ENCODE measurements at places on chromosomes 7 and 10.

DNA sequence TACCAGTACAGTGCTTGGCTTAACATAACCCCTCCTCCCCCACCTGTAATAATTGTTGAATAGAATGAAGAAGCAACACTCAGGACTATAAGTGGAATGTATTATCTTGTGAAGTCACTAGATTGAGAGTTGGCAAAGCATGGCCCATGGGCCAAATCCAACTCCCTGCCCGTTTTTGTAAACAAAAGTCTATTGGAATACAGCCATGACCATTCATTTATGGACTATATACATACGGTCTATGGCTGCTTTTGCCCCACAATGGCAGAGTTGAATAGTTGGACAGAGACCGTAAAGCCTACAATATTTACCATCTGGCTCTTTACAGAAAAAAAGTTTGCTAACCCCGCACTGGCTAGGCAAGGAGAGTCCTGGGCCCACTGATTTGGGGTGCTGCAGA is 48.1 kb upstream of the CYCS start:
- no peak for DNase-seq

GRCh38 chr10:100291356-100291755 is 4.9 kb upstream of the BLOC1S2 start:
- DNase-seq, result peak; percentile 92

DNA sequence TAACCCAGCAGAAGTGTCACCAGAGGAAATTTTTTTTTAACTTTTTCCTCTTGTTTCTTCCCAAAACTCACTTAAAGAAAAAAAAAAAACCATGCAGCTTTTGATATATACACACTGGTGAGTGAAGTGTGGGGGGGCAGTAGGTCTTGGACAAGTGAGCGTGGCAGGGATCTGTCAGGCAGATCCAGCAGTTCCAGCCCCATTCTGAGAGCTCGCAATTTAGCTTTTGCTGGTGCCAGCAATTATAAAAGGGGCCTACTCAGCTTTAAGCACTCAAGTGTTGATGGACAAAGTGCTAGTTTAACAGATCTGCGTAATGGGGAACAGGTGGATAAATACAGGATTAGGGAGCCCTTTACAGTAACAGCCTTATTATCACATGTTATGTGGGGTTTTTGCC is 619.2 kb upstream of the GALNT17 start:
- no peak for DNase-seq

- DNase-seq, result no peak
These were observed 16.7 kb upstream of the SUN1 start for GRCh38 chr7:815284-816216.

DNA sequence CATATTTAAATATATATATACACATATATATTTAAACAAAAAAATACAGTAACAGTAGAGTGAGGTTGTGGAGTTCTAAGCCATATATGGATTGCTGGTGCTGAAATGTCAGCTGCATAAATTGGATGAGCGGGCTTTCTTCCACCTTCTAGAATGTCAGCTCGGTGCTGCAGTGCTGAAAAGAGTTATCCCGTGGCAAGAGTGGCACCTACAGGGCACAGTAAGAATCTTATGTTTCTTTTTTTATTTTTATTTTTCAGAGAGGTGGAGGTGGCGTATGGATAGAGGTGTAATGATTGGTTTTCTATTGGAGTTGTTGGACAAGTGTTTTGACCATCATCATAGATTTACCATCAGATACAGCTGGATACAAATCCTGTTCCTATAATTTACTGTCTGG is 86.2 kb upstream of the DYNC1I1 start:
- DNase-seq, result peak; percentile 62

DNA sequence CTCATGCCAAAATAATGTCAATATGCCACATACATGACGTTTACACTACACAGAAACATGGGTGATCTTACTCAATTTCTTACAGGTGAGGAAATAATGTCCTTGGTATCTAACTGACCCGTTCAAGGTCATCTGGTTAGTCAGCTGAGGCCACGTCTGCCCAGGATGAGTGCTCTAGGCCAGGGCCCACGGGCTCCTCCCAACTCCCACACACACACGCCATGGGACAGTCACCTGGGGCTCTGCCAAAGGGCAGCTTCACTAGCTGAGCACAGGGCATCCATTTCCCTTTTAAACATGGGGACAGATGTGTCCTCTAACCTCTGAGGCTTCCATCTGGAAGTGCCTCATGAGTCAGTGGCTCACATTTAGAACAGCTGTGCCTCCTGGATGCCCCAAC is 123.9 kb downstream of the TNS3 start:
- DNase-seq, result peak; percentile 91

- no peak for DNase-seq
These were observed 324.9 kb upstream of the POT1 start for GRCh38 chr7:125254566-125254965.

DNA sequence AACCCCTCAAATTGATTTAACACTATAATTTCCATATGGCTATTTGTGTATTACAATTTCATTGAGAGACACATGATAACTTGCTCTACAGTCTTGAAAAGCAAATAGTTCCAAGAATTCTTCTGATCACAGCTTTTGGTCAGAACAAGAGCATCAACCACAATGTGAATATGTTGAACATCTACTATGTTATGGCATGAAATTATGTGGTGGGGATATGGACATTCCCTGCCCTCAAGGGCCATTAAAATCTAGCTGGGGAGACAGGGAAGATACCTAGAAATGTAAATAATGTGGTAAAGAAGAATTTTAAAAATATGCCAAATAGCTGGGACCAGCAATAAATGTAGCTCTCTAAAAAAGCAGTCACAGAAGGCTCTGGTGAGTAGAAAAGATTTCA is 262.2 kb downstream of the FZD1 start:
- no peak for DNase-seq

DNA sequence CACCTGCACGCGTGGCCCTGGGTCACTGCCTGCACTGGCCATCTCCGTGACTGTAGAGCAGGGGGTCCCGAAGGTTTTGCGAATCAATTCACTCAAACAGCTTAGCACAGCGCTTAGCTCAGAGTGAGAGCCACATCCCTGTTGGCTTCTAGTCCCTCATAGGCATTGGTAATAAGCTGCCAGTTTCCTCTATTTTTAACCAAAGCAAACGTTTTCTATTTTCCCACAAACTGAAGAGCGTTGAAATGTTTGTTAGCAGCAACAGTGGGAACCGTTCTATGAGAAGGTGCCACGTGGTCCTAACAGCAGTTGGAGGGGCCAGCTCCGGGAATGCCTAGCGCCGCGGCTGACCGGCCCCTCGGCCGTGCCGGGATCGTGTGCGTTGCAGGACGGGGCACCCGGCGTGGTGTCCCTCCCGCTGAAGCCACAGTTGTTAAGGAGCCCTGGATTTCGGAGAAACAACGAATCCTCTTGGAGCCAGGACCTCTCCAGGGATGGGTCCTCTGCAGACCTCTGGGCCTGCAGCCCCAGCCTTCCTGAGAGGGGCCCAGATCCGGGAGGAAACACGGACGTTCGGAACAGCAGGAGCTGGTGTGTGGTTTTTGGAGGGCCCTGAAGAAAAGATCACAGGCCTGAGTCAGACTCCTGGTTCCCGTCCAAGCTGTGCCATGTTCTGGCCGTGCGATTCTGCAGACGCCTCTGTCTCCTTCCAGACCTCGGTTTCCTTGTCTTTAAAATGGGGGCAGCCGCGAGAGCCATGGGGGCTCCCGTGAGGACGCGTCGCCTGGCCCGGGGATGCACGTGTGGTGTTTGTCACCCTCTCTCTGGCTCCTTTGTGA is 40.3 kb downstream of the FAM20C start:
- no peak for DNase-seq

DNA sequence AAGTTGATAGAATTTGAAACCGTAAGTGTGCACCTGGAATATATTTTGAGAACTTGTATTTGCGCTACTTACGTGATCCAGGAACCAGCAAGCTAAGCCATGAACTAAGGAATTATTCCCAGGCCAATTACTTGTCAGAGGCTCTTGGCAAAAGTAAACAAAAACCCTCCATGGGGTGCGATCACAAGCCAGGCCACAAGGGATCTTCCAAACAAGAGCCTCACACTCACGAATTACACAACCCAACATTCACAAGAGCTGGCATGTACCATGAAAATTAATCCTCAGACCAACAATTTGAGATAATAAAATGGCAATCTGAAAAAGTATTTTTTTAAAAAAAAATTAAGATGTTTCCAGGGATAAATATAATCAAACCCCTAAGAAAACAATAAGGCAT is 467.0 kb upstream of the AKR1E2 start:
- DNase-seq, result no peak

- DNase-seq, result peak; percentile 32
These were observed 28.6 kb downstream of the KCNH2 start for GRCh38 chr7:150949564-150949963.

DNA sequence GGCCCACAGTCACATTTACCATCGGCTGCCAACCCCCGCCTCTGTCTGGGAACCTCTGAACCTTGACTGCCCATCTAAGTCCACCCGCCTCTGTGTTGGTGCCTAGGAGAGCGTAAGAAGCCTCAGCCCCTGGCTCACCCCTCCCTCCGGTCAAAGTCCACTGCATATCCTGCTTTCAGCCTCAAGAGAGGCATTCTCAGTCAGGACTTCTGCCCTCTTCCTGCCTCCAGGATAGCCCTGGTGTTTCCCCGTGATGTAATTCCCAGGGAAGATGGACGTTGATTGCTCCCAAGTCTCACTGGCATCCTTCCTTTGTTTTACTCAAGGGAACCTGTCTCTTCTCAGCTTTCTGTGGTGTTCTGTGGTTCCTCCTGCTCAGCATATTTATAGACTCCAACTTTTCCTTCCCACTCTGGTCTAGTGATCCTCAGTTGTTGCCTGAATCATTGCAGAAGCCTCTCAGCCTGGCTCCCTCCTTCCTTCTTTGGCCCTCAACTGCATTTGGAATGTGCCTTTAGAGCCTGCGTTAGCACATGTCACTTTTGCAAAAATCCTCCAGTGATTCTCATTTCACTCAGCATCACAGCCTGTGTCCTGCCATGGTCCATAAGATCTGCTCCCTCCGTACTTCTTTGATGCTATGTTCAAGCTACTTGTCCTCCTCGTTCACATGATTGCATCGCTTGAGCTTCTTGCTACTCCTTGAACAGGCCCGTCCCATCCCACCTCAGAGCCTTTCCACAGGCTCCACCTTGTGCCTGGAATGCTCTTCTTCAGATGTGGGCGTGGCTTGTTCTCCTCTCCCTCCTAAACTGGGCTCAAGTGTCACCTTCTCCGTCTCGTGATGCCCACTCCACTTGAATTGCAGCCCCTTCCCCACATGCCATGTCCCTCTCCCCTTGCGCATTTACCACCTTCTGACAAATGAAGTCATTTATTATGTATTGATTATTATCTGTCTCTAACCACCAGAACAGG is 124.2 kb downstream of the PLPP4 start:
- DNase-seq, result no peak

- DNase-seq, result no peak
These were observed 6.4 kb upstream of the GOLGA7B start for GRCh38 chr10:97843281-97843671.

DNA sequence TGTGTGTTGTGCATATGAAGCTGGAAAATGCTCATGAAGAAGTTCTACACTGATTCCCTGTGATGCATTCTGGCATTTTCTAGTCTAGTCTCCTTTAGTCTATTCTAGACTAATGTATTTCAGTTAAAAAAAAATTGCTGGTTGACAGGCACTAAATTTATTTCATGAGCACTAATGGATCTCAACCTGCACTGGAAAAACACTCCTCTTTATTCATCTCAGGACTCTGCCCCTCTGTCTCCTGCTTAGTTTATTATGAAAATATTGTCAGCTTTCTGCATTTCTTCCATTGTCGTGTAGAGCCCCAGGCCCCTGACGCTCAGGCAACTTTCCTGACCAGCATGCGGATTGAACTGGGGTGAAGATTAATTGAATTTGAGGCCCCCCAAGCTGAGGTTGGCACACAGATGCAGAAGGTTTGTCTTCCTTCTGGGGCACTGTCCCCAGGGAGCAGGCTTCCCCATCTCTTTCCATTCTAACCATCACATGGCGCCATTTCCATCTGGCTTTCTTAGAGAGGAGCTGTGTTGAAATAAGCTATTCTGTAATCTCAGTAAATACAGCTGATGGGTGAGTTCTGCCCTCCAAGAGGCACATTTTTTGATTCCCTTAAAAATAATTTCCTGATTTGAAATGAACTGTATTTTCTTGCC is 128.7 kb downstream of the INSYN2A start:
- no peak for DNase-seq
